ENCODE measurements at places on chromosomes 7 and 10.
A peak's percentile ranks its signal among the peaks of the same experiment; 100 is the strongest.

GRCh38 chr10:74906611-74907198 is 80.3 kb downstream of the KAT6B start:
- H3K27ac ChIP-seq = no peak overlapping the region
- no peak overlapping the region for H3K4me3 ChIP-seq
- DNase-seq = no peak
- H3K4me1 ChIP-seq = no peaks in the 10 kb centered on the region
- no peaks in the 10 kb centered on the region for H3K27me3 ChIP-seq

GRCh38 chr10:21962358-21962757 is 41.2 kb downstream of the DNAJC1 start:
- H3K4me3 ChIP-seq = no peak overlapping the region
- H3K4me1 ChIP-seq = no peaks in the 10 kb centered on the region
- no peak for DNase-seq
- H3K27me3 ChIP-seq = no peaks in the 10 kb centered on the region

DNA sequence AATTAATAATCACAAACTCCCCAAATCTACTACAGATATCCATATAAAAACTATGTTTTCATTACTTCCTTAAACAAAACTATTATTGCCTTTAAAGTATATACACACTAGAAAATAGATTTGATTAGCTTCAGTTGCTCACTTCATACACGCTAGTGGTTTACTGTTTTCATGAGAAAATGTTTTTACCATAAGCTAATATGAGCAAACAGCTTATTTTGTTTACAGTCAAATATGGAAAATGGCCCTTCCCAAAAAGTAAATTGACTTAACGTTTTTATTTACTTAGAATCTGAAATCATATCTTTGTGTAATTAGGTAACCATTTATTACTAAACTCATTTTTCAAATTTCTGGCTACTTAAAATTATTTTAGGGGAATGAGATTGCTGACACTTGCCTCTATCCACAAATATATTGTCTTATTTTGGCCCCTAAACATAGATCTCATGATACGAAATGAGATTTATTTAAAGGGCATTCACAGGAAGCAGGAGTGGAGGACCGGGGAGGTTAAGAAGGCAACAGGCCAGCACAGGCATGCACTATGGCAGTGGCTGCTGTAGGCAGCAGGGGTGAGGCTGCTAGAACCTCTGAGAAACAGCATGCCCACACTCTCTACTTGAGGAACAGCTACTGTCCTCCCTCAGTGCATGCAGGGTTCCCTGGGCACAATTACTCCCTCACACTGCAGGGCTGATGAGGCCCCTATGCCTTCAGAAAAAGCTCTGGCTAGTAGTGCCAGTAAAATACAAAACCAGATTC is 29.6 kb upstream of the SOSTDC1 start:
- no peak overlapping the region for H3K4me3 ChIP-seq
- no peaks in the 10 kb centered on the region for H3K27me3 ChIP-seq
- no peak overlapping the region for H3K27ac ChIP-seq
- DNase-seq = no peak
- no peaks in the 10 kb centered on the region for H3K4me1 ChIP-seq
- H3K36me3 ChIP-seq = no peaks in the 10 kb centered on the region

DNA sequence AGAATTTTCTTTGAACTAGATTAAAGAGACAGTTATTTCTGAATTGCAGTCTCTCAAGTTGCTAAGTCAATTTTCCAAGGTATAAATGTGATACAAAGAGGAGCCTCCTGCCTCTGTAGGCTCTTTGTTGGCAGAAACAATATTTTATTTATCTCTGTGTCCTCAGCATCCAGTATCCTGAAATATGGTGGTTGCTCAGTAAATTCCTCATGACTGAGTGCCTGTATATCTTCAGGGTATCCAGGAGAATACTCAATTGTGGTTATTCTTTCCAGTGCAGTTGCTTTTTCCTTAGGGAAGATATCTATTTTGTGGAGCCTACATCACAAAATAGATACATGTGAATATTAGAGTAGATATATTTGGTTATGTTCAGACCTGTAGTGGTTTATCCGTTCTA is 144.8 kb upstream of the FERD3L start:
- DNase-seq = no peak
- no peak overlapping the region for H3K27ac ChIP-seq
- H3K4me3 ChIP-seq = no peak overlapping the region
- no peaks in the 10 kb centered on the region for H3K4me1 ChIP-seq
- no peaks in the 10 kb centered on the region for H3K27me3 ChIP-seq

DNA sequence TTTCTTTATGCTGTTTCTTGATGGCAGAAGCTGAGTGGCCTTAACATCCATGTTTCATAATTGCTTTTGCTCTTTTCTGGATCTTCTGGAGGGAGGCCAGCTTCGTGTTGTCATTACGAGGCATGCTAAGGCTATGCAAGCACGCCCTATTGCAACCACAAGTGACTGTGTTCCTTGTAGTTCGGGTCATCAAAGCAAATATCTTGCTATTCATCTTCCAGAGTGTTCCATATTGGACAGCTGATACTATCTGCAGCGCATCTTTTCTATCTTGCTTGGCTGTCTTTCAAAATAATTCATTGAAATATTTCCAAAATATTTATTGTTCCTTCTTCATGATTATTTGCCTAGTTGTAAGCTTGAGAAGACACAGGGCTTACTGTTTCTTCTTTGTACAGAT is 5.0 kb downstream of the EPHB6 start:
- DNase-seq = no peak
- H3K27ac ChIP-seq = no peak overlapping the region
- H3K4me3 ChIP-seq = no peak overlapping the region
- peaks cover 11% of the 10 kb centered on the region for H3K27me3 ChIP-seq
- no peaks in the 10 kb centered on the region for H3K36me3 ChIP-seq

DNA sequence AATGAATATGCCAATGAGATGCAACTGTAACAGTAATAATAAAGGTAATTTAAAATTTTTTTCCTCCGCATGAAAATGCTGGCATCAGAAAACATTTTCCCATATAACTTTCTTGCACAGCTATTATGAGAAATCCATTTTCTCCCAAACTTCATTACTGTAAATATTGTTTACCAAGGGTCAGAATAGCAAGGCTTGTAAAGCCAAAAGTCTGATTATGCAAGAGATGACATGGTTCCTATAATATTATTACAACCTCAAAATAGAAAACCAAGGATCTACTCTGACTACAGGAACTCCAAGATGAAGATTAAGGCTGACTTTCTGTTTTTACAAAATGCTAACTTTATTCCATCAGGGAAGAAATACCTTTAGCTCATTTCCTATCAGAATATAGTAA is 162.7 kb upstream of the CDK1 start:
- H3K27me3 ChIP-seq = no peaks in the 10 kb centered on the region
- DNase-seq = no peak
- no peaks in the 10 kb centered on the region for H3K36me3 ChIP-seq

- no peaks in the 10 kb centered on the region for H3K36me3 ChIP-seq
- DNase-seq = no peak
- peaks cover 32% of the 10 kb centered on the region for H3K4me1 ChIP-seq
- no peak overlapping the region for H3K4me3 ChIP-seq
- H3K27ac ChIP-seq = no peak overlapping the region
- H3K27me3 ChIP-seq = no peaks in the 10 kb centered on the region
These were observed 384.4 kb downstream of the PARD3 start for GRCh38 chr10:34430685-34431084.

DNA sequence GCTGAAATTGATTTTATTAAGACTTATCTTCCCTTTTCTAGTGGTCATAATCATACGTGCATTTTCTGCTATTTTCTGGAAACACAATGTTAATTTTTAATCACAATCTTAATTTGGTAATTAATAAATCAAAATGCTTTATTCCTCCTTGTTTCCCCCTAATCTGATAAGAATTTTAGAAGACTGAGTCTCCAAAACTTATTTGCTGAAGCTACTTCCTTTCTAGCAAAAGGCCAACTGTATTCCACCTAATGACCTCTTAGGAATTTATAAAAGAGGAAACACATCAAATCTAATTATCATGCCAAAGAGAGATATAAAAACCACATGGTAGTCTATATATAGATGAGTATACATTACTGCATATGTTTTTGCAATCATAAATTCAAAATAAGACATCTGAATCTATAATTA is 140.6 kb downstream of the GNAI1 start:
- H3K36me3 ChIP-seq = no peaks in the 10 kb centered on the region
- H3K4me1 ChIP-seq = peaks cover 12% of the 10 kb centered on the region
- H3K27ac ChIP-seq = no peak overlapping the region
- H3K4me3 ChIP-seq = no peak overlapping the region
- no peak for DNase-seq

- no peaks in the 10 kb centered on the region for H3K27me3 ChIP-seq
- H3K27ac ChIP-seq = no peak overlapping the region
- H3K36me3 ChIP-seq = no peaks in the 10 kb centered on the region
- no peaks in the 10 kb centered on the region for H3K4me1 ChIP-seq
- H3K4me3 ChIP-seq = no peak overlapping the region
- DNase-seq = no peak
These were observed 38.0 kb downstream of the EGFR start for GRCh38 chr7:55056577-55057480.

DNA sequence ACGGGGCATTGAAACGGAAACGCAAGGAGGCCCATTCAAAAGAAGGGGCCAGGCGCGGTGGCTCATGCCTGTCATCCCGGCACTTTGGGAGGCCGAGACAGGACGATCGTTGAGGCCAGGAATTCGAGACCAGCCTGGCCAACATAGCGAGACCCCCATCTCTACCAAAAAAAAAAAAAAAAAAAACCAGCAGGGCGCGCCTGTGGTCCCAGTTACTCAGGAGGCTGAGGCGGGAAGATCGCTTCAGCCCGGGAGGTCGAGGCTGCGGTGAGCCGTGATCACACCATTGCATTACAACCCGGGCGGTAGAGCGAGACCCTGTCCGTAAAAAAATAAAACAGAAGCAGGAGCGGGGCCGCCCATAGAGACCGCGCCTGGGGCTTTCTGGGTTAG is 396 bp downstream of the PSMG3 start:
- H3K36me3 ChIP-seq = no peaks in the 10 kb centered on the region
- H3K4me3 ChIP-seq = peak overlapping the region; percentile 64
- DNase-seq = no peak
- no peaks in the 10 kb centered on the region for H3K27me3 ChIP-seq

DNA sequence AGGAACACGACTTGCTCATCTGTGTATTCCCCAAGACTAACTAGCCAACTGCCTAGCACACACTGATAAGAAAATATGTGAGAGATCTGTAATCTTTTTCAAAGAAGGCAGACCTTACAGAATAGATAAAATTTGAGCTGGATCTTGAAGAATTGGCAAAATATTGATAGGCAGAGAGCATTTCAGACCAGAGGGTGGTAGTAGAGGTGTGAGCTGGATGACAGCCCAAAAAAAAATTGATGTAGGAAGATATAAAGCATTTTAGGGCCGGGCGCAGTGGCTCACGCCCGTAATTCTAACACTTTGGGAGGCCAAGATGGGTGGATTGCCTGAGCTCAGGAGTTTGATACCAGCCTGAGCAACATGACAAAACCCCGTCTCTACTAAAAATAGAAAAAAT is 1.2 kb upstream of the ZNF746 start:
- H3K27ac ChIP-seq = no peak overlapping the region
- no peaks in the 10 kb centered on the region for H3K36me3 ChIP-seq
- no peak overlapping the region for H3K4me3 ChIP-seq
- no peak for DNase-seq

- H3K27me3 ChIP-seq = no peaks in the 10 kb centered on the region
- no peak for DNase-seq
- no peak overlapping the region for H3K4me3 ChIP-seq
- H3K36me3 ChIP-seq = no peaks in the 10 kb centered on the region
- no peak overlapping the region for H3K27ac ChIP-seq
These were observed 293.7 kb downstream of the FZD1 start for GRCh38 chr7:91557789-91558404.

DNA sequence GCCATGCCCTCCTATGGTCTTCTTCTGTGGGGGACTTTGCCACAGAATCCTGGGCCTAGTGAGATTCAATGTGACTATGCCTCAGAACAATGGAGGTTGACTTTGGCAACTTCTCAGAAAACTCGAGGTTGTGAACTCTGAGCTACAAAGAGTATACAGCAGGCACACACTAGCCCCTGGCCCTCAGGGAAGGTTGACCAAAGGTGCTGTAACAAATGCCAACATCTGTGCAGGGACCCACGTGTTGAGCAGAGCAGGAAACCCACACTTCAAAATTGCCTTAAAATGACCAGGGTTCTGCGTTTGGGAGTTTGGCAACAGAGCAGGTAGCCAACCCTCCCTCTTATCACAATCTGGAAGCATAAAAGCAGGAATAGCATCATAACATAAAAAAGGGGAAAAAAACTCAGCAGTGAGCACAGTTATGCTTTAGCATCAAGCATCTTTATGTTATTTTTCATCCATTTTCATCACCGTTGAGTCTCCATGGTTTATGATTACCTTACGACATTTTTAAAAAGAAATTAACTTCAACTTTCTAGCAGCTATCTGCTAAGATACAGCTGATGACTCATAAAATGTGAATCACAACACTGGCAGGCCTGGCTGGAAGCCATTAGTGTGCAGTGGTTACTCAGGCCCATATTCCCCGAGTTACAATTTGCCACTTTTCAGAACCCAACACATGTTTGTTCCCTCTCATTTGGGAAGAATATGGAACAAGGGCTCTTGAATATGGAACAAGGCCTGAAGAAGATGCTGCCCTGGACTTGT is 11.1 kb downstream of the PRLHR start:
- no peak for DNase-seq
- H3K27ac ChIP-seq = no peak overlapping the region
- H3K4me3 ChIP-seq = no peak overlapping the region
- no peaks in the 10 kb centered on the region for H3K27me3 ChIP-seq

GRCh38 chr7:98823226-98823625 is 46.6 kb downstream of the TMEM130 start:
- no peaks in the 10 kb centered on the region for H3K36me3 ChIP-seq
- no peak for DNase-seq
- peaks cover 11% of the 10 kb centered on the region for H3K4me1 ChIP-seq
- H3K4me3 ChIP-seq = no peak overlapping the region

GRCh38 chr10:33005322-33006301 is 47.6 kb upstream of the ITGB1 start:
- peak overlapping the region; percentile 49 for H3K4me3 ChIP-seq
- no peaks in the 10 kb centered on the region for H3K36me3 ChIP-seq
- peak; percentile 90 for DNase-seq
- H3K4me1 ChIP-seq = peaks cover 21% of the 10 kb centered on the region
- no peaks in the 10 kb centered on the region for H3K27me3 ChIP-seq
- peak overlapping the region; percentile 77 for H3K27ac ChIP-seq

GRCh38 chr7:2729031-2729892 is 41.3 kb downstream of the AMZ1 start:
- no peak for DNase-seq
- H3K27ac ChIP-seq = peak overlapping the region; percentile 81
- H3K4me3 ChIP-seq = no peak overlapping the region

DNA sequence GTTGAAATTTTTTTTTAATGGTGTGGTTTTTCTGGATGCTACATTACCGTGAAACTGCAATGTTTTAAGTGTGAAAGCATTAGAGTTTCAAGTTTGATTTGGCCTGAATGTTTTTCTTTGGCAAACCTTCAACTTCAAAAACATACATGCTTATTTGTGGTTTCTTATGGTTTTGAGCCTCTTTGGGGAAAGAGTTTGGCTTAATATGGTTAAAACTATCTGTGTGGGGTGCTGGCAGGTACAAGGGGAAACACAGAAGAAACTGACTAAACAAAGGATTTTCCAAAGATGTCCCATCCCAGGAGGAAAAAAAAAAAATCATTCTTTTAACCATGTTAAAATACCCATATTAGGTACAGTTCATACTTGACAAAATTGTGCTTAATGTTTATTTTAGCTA is 121.1 kb downstream of the HGF start:
- H3K27ac ChIP-seq = no peak overlapping the region
- no peaks in the 10 kb centered on the region for H3K27me3 ChIP-seq
- no peaks in the 10 kb centered on the region for H3K36me3 ChIP-seq
